ENCODE measurements at places on chromosomes 5 and 9.
A peak's percentile ranks its signal among the peaks of the same experiment; 100 is the strongest.

DNA sequence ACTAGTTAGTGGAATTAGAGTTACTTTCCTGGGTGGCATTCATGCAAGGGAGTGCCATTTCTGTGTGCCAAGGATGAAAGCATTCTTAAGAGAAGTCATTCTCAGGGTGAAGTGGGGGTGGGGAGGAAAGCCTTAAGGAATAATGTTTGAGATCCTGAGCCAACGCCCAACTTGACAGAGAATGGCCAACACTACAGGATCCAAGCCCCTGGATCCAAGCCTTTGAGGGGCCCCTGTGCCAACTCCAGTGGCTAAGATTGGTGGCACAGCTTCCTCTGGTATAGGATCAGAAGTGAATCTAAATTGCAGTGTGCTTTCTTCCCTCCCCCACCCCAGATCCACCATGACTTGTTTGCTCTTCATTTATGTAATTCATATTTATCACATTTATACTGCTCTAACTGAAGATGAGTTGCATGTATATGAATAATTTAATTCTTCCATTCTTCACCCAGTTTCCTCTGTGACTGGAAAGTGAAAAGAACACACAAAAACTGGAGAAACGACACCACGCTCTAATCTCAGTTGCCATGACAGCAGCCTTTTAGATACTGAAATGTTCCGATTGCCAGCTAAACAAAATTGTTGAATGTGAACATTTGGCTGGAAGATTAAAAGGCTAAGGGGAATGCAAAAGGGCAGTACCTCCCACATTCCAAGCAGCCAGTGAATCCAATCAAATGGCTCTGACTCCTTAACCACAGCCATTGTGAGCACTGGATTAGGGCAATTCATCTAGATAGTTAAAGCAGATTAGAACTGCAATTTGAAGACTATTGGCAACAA is 4.5 kb downstream of the ZNF608 start:
- H3K27me3 ChIP-seq: no peaks in the 10 kb centered on the region
- no peak overlapping the region for H3K27ac ChIP-seq
- no peaks in the 10 kb centered on the region for H3K36me3 ChIP-seq
- H3K4me1 ChIP-seq: peaks cover 3% of the 10 kb centered on the region

GRCh38 chr5:40945111-40945510 is 35.8 kb downstream of the C7 start:
- no peaks in the 10 kb centered on the region for H3K4me1 ChIP-seq
- H3K4me3 ChIP-seq: no peak overlapping the region
- no peak overlapping the region for H3K27ac ChIP-seq
- H3K36me3 ChIP-seq: no peaks in the 10 kb centered on the region
- no peaks in the 10 kb centered on the region for H3K27me3 ChIP-seq
- no peak for DNase-seq

GRCh38 chr9:121498487-121499176 is 1.0 kb downstream of the GGTA1 start:
- peak overlapping the region; percentile 67 for H3K4me3 ChIP-seq
- no peaks in the 10 kb centered on the region for H3K36me3 ChIP-seq
- H3K4me1 ChIP-seq: peaks cover 26% of the 10 kb centered on the region
- H3K27ac ChIP-seq: peak overlapping the region; percentile 93
- DNase-seq: no peak
- H3K27me3 ChIP-seq: no peaks in the 10 kb centered on the region

DNA sequence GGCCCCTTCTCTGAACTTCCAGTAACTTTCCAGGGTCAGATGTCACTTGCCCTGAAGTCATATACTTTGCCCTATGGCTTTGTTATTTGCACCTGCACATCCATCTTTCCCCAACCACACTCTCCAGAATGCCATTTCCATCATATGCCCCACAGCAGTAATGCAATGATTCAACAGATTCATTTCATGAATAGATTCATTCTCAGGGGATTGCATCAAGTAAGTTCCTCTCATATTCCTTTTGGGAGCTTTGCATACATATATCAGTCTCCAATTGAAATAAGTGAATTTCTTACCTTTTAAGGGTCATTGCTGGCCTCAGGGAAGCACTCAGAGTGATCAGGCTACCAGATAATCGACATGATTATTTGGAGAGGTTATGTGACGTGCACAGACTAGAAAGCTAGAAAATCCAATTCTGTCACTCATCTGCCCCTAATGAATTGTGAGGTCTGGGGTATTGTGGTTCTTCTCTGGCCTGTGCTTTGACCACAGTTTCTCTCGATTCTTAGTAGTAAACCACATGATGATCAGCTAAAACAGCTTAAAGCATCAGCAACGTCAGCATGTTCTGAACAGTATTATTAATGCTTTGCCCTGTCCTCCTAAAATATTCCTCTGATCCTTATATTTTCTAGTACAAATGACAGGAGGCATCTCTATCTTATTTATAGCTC is 179.9 kb downstream of the ATPSCKMT start:
- DNase-seq: no peak
- no peak overlapping the region for H3K4me3 ChIP-seq

GRCh38 chr9:20022410-20022809 is 233.6 kb upstream of the SLC24A2 start:
- DNase-seq: no peak
- H3K27ac ChIP-seq: no peak overlapping the region

GRCh38 chr5:108255468-108255867 is 126.4 kb downstream of the FBXL17 start:
- no peaks in the 10 kb centered on the region for H3K36me3 ChIP-seq
- H3K4me3 ChIP-seq: no peak overlapping the region
- DNase-seq: no peak
- no peaks in the 10 kb centered on the region for H3K27me3 ChIP-seq
- no peak overlapping the region for H3K27ac ChIP-seq

DNA sequence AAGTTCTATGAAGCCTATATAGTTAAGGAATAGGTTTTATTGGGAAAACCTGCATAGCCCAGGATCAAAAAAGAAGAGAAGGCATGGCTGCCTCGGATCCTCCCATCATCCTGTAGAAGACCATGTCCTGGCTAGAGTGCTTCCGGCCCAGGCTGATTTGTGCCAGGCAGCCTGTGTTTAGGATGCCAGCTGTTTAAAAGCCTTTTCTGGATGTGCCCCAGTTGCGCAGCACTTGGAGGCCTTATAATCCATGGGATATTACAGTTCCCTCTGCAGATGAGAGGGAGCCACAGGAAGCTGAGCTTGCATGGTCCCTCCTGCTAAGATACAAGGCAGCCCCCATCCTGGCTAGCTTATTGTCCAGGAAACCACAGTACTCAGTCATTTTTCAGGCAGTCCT is 97.9 kb downstream of the CHSY3 start:
- H3K4me1 ChIP-seq: peaks cover 4% of the 10 kb centered on the region
- H3K36me3 ChIP-seq: no peaks in the 10 kb centered on the region
- no peaks in the 10 kb centered on the region for H3K27me3 ChIP-seq
- H3K4me3 ChIP-seq: no peak overlapping the region
- no peak overlapping the region for H3K27ac ChIP-seq

GRCh38 chr5:4857761-4858160 is 282.4 kb upstream of the ADAMTS16 start:
- no peak overlapping the region for H3K27ac ChIP-seq
- no peaks in the 10 kb centered on the region for H3K27me3 ChIP-seq
- no peaks in the 10 kb centered on the region for H3K4me1 ChIP-seq
- no peak overlapping the region for H3K4me3 ChIP-seq

DNA sequence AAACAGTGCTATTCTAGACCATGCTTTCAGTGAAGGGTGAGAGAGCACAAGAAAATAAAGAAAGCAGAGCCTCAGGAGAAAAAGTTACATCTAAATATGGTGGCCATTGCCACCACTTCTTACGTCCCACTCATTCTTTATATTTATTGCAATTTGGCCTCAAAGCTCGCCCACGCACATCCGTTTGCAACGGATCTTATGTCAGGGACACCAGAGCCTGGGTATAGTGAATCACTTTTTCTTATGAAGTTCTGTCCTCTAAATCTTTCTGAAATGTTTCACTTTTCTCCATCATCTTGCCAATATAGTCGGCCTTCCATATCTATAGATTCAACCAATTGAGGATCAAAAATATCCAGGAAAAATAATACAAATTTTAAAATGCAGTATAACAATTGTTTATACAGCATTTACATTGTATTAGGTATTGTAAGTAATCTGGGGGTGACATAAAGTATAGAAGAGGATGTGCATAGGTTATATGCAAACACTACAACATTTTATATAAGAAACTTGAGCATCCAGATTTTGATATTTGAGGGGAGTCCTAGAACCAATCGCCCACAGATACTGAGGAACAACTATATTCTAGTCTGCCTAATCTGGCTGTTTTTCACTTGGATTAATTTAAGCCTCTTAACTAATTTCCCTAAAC is 35.2 kb downstream of the GOLPH3 start:
- H3K4me1 ChIP-seq: no peaks in the 10 kb centered on the region
- H3K4me3 ChIP-seq: no peak overlapping the region
- no peaks in the 10 kb centered on the region for H3K27me3 ChIP-seq
- H3K36me3 ChIP-seq: peaks cover 18% of the 10 kb centered on the region

GRCh38 chr5:146852089-146852488 is 26.5 kb downstream of the PPP2R2B start:
- H3K27ac ChIP-seq: no peak overlapping the region
- DNase-seq: no peak
- no peak overlapping the region for H3K4me3 ChIP-seq
- H3K36me3 ChIP-seq: no peaks in the 10 kb centered on the region
- H3K27me3 ChIP-seq: no peaks in the 10 kb centered on the region

DNA sequence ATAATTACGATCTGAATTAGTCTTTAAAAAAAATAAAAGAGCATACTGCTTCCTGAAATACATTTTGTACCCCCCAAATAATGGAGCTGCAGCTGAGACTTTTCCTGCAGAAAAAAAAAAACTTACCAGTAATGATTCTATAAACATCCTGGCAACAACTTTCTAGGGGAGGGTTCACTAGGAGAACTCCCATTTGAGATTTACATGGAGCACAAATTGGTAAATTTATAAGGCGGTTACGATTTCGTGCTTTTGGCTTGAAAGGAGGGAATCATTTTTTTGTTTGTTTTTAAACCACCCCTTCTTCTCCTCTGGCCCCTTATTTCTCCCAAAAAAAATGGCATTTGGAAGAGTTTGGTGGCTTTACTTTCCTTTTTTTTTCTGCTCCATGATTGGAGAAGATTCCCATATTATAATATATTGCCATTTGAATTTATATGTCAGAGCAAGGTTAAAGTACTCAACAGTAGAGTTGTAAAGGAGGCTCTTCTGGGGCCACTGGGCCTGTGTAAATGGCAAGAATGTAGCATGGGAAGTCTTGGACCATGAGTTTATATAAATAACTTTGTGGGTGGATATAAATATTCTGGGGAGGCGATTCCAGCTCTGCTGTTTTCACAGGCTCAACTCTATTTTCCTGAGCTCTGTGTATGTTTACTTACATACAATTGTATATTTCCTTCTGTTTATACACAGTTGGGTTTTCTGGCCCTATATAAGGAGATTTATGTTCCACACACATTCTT is 159.9 kb downstream of the CSNK1G3 start:
- H3K4me1 ChIP-seq: no peaks in the 10 kb centered on the region
- H3K4me3 ChIP-seq: no peak overlapping the region
- no peaks in the 10 kb centered on the region for H3K27me3 ChIP-seq
- no peaks in the 10 kb centered on the region for H3K36me3 ChIP-seq
- no peak overlapping the region for H3K27ac ChIP-seq

GRCh38 chr5:24804221-24804681 is 159.5 kb upstream of the CDH10 start:
- H3K36me3 ChIP-seq: no peaks in the 10 kb centered on the region
- no peak overlapping the region for H3K27ac ChIP-seq
- no peaks in the 10 kb centered on the region for H3K4me1 ChIP-seq
- DNase-seq: no peak

GRCh38 chr5:172875505-172876279 is 41.6 kb downstream of the ERGIC1 start:
- no peak for DNase-seq
- H3K4me1 ChIP-seq: peaks cover 32% of the 10 kb centered on the region
- peak overlapping the region; percentile 99 for H3K27ac ChIP-seq
- H3K27me3 ChIP-seq: no peaks in the 10 kb centered on the region
- no peak overlapping the region for H3K4me3 ChIP-seq

GRCh38 chr9:129432297-129433154 is 188.4 kb downstream of the C9orf50 start:
- H3K27me3 ChIP-seq: no peaks in the 10 kb centered on the region
- peak overlapping the region; percentile 34 for H3K27ac ChIP-seq
- H3K4me3 ChIP-seq: no peak overlapping the region
- no peak for DNase-seq

GRCh38 chr5:108720391-108720790 is 27.3 kb upstream of the FER start:
- H3K27ac ChIP-seq: no peak overlapping the region
- H3K36me3 ChIP-seq: no peaks in the 10 kb centered on the region
- no peak for DNase-seq
- no peak overlapping the region for H3K4me3 ChIP-seq
- H3K4me1 ChIP-seq: no peaks in the 10 kb centered on the region

- H3K27me3 ChIP-seq: no peaks in the 10 kb centered on the region
- DNase-seq: no peak
- no peak overlapping the region for H3K4me3 ChIP-seq
These were observed 159.3 kb downstream of the SPATA31D1 start for GRCh38 chr9:82147798-82148425.

DNA sequence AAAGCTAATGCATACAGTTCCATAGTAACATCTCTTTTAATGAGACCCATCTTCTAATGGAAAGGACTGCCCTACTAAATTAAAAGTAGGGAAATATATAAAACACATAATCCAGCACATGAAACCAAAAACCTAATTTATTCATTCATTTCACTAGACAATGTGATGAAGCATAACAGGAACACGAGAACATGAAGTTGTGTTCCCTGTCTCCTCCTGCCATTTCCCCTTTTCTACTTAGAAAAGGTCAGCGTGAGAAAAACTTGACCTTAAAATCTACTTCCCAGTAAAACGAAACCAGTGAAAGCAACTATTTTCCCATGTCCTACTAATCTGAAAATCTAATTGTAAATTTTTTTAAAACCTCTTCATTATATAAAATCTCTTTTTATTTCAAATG is 847.5 kb downstream of the TLE1 start:
- H3K27ac ChIP-seq: no peak overlapping the region
- no peaks in the 10 kb centered on the region for H3K27me3 ChIP-seq
- no peaks in the 10 kb centered on the region for H3K4me1 ChIP-seq
- no peaks in the 10 kb centered on the region for H3K36me3 ChIP-seq
- DNase-seq: no peak

All from ascending aorta (tissue), 2 donors.